MG63 (cell line): ENCODE measurements at places on chromosomes 5 and 9. TPM values are rescaled to one million over a fixed set of nuclear protein-coding genes. Genes with fewer than 3 reads are reported as not detected.

Gene MAP3K1
- 8.8 and 9.3 TPM in 2 replicates for total RNA-seq

Gene APC
- total RNA-seq, result 28.9 and 41.8 TPM in 2 replicates

Gene FOXD4L3
- not detected in 2 replicates for total RNA-seq

Gene SWI5
- 24.1 and 42.3 TPM in 2 replicates for total RNA-seq

Gene ENC1
- 14.5 and 35.0 TPM in 2 replicates for total RNA-seq

Gene CCDC187
- 0.02 TPM in 1 of 2 replicates, not detected in the other for total RNA-seq

Gene ADAMTS13
- 1.1 and 2.0 TPM in 2 replicates for total RNA-seq

Gene PNPLA7
- total RNA-seq, result not detected in 2 replicates

Gene FGF18
- 7.8 and 11.2 TPM in 2 replicates for total RNA-seq

Gene NPR3
- 5.8 and 6.6 TPM in 2 replicates for total RNA-seq

Gene PCA3
- total RNA-seq, result not detected in 2 replicates

Gene RECK
- total RNA-seq, result 33.8 and 36.1 TPM in 2 replicates

Gene C9orf50
- not detected in 2 replicates for total RNA-seq

Gene ADAM19
- total RNA-seq, result 10.6 and 16.4 TPM in 2 replicates

Gene SCGB3A1
- not detected in 2 replicates for total RNA-seq

Gene BTF3
- 284 and 469 TPM in 2 replicates for total RNA-seq

Gene TAS2R1
- 0.64 TPM in 1 of 2 replicates, not detected in the other for total RNA-seq

Gene CCDC180
- 3.4 and 5.4 TPM in 2 replicates for total RNA-seq

Gene SOHLH1
- not detected in 2 replicates for total RNA-seq
